ENCODE measurements at places on chromosomes 11 and 22. TPM values are rescaled to one million over a fixed set of nuclear protein-coding genes. Genes with fewer than 3 reads are reported as not detected.

The OR51I1 gene
- 0.60 TPM for total RNA-seq

The OR6T1 gene
- not detected for total RNA-seq

The DCDC1 gene
- total RNA-seq: 0.34 TPM

The CAT gene
- total RNA-seq: 104 TPM

The CCDC188 gene
- not detected for total RNA-seq

The MPZL3 gene
- 0.26 TPM for total RNA-seq

The POU2AF2 gene
- total RNA-seq: not detected

The SYCE3 gene
- 0.94 TPM for total RNA-seq

The F2 gene
- total RNA-seq: 0.16 TPM

The ZNF74 gene
- total RNA-seq: 12.0 TPM

The SEZ6L gene
- total RNA-seq: not detected

The DERL3 gene
- 0.43 TPM for total RNA-seq

The OR8G1 gene
- not detected for total RNA-seq

The LINC01488 gene
- total RNA-seq: not detected
